ENCODE measurements at places on chromosomes 16 and 17.

DNA sequence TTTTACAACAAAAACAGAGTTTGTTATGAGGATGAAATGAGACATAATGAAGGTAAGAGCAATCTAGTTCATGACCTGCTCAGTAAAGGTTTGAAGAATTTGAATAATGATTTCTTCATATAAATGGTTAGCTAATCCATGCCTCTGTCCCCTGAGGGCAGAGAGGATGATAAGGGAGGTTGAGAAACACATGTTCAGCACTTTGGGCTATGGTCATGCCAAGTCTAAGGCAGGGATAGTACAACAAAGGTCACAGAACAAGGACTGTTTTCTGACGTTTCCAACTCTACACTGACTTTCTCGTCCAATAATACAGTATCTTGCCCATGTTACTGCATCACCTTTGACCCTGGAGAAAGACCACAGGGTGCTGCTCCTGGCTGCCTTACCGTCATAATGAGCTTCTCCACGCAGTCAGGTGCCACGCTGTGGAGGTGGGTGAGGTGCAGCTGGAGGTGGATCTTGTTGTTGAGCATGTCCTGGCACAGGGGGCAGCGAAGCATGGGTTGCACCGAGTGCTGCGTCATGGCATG lies 236.7 kb downstream of the ZFHX3 start:
- DNase-seq = no peak

DNA sequence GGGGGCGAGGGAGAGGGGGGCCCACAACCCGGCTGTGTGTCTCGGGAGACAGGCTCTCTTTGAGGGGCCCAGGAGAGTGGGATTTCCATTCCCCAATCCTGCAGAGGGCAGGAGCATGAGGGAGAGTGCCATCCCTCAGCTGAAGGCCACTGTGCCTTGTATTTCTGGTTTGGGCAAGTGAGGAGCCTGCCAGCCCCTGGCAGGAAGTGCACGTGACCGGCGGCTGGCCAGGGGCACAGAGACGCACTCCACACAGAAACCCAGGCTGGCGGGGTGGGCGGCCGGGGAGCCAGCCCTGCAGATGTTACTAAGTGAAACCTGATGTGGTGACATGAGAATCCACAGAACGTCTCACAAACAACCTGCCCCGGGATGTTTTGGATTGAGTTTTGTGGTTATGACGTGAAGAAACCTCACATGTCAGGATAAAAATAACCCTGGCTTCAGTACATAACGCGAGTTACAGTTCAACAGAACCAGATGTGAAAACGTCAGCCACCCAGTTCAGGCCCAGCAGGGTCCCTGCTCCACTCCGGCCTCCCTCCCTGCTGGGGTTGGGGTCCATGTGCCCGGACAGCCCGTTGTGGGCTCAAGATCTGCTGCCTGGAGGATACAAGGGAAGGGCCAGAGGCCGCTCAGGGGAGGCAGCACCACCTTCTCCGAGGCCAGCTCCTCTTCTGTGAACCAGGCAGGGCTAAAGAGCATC lies 51.7 kb upstream of the MTSS2 start:
- DNase-seq = no peak

GRCh38 chr16:88487920-88488851 lies 35.1 kb downstream of the ZFPM1 start:
- no peak for DNase-seq

GRCh38 chr17:40264458-40265185 lies 23.1 kb upstream of the CDC6 start:
- no peak for DNase-seq

GRCh38 chr16:56478281-56479049 lies 27.1 kb downstream of the OGFOD1 start:
- DNase-seq = no peak

DNA sequence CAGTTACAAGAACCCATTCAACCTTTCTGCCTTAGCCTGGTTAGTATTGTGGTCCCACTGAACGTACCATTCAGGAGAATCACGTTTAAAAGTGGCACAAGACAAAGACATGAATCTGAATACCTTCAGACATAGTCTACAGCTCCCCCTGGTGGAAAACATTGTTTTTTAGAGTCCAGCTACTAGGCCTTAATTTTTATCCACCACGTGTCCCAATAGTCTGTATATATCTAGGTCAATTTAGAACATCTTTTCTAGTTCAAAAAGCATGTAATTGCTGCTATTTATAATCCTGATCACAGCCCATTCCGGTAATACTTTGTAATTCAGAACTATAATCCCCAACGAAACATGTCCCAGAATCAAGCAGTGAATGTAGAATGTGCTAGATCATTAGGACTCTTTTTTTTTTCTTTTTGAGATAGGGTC lies 13.7 kb upstream of the GUCY2D start:
- no peak for DNase-seq

GRCh38 chr17:6082335-6082734 lies 12.2 kb downstream of the WSCD1 start:
- DNase-seq = peak; percentile 73

- DNase-seq = no peak
These were observed 45.4 kb downstream of the WSB1 start for GRCh38 chr17:27339198-27339835.

DNA sequence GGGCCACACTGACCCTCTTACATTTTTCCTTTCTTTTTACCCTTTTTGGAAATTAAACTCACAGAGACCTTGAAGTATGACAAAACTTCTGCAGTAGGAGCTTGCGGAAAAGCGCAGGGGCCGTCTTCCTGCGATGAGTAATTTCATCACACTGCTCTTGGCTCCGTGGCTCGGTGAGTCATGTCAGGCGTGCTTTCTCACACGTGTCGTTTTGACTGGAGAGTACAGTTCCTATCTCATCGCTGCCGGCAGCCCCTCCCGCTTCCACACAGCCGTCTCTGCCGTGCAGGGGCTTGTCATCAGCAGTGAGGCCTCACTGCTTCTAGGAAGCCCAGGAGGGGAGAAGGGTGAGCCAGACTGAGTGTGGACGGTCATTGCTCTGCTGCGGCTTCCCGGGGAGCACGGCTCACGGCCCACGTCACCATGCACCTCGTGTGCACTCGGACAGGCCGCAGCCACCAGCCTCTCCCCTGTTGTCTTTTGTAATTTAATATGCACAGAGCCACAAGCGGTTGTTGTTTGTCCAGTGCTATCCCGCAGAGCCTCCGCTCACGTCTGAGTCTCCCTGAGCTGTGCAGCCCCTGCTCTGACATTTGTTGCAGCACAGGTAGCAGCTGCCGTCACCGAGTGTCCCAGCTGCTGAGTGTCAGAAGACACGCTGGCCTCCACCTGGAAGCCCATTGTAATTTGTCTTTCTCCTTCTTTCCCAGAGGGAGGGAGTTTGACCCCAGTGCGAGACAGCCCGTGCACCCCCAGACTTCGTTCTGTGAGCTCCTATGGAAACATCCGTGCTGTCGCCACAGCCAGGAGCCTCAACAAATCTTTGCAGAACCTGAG lies 99.4 kb upstream of the CHMP6 start:
- DNase-seq = peak; percentile 78

DNA sequence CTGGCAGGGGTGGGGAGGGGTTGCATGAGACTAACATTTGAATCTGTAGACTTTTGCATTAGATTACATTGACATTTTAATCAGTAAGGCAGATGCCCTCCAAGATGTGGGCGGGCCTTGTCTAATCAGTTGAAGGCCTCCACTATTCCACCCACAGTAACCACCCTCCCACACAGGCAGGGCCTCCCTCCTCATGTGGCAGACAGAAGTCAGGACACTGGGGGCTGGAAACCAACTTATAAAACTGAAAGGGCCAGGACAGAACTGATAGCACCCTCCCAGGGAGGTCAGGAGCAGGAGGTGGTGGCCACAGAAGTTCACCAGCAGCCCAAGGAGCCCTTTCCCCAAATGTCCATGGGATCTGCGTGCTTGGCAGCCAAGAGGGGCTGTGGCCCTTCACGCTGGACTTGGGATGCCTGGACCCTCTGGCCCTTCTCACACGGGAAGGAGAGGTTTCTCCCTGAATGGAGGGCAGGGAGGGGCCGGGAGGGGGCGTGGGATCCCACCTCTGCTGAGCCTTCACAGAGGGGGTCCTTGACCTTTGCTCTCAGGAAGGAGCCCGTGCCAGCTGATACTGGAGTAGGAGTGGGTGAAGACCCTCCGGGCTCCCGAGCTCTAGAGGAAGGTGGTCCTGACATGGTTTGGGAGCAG lies 4.6 kb downstream of the PYCR1 start:
- no peak for DNase-seq

DNA sequence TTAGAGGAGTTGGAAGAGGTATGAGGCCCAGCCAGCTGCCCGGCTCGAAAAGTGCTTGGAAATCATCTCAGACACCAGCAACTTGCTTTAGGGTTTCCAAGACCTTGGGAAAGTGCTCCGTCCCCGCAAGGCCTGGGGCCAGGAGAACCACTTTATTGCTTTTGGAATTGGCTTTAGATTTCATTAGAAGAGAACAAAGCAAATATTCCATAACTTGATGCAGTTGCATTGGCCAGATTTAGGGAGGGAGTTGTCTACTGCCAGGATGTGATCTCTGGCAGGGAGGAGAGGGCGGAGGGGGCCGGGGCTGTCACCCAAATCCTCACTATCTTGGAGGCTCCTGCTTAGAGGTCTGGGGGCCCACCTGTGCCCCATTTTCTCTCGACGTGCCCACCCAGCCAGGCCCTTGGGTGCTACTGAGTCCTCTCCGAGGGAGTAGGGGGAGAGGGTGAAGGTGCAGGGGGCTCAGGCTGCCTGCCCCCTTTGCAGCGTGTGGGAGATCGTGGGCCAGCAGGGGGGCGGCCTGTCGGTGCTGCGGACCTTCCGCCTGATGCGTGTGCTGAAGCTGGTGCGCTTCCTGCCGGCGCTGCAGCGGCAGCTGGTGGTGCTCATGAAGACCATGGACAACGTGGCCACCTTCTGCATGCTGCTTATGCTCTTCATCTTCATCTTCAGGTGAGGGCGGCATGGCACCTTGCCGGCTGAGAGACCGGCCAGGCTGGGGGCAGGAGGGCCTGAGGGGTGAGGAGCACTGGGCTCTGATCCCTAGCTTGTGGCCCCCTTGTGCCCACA lies 30.6 kb downstream of the CACNA1G start:
- no peak for DNase-seq

GRCh38 chr16:74709441-74709877 lies 8.8 kb upstream of the MLKL start:
- DNase-seq = peak; percentile 90

GRCh38 chr17:35849469-35850348 lies 19.0 kb downstream of the HEATR9 start:
- DNase-seq = no peak

- DNase-seq = no peak
These were observed 31.1 kb downstream of the BAIAP2 start for GRCh38 chr17:81066072-81066471.

DNA sequence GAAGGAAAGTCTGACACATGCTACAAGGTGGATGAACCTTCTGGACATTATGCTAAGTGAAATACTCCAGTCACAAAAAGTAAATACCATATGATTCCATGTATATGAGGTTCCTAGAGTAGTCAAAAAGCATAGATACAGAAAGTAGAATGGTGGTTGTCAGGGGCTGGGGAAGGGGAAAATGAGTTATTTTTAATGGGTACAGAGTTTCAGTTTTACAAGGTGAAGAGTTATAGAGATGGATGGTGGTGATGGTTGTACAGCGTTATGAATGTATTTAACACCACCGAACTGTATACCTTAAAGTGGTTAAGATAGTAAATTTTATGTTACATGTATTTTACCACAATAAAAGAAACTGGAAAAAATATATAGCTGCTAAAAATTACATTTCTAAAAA lies 17.9 kb downstream of the RAD51D start:
- no peak for DNase-seq

- peak; percentile 7 for DNase-seq
These were observed 115.3 kb downstream of the C16orf78 start for GRCh38 chr16:49488740-49489525.

DNA sequence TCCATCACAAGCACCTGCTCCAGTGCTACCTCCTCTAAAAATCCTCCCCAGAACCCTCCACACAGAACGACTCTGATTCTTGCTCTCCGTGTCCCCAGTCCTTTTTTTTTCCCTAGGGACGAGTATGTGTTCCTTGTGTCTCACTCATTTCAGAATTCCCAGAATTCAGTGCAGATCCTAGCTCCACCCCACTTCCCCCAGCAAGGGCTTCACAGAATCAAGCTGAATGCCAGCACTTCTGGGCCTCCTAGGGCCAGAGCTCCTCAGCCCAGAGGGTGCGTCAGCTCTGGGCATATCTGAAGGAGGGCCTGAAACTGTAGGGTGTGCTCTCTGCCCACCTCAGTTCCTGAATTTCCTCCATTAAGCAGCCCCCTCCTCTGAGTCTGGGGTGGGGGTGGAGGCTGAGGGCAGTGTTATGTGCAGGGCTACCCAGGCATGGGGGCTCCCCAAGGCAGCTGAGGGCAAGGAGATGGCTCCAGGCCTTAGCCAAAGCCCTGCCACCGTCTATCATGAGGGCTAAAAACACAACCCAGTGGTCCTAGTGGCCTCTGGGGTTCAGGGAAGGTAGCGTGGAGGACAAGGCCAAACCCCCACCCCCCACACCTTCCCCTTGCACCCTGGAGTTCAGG lies 6.5 kb downstream of the UNC119 start:
- no peak for DNase-seq

DNA sequence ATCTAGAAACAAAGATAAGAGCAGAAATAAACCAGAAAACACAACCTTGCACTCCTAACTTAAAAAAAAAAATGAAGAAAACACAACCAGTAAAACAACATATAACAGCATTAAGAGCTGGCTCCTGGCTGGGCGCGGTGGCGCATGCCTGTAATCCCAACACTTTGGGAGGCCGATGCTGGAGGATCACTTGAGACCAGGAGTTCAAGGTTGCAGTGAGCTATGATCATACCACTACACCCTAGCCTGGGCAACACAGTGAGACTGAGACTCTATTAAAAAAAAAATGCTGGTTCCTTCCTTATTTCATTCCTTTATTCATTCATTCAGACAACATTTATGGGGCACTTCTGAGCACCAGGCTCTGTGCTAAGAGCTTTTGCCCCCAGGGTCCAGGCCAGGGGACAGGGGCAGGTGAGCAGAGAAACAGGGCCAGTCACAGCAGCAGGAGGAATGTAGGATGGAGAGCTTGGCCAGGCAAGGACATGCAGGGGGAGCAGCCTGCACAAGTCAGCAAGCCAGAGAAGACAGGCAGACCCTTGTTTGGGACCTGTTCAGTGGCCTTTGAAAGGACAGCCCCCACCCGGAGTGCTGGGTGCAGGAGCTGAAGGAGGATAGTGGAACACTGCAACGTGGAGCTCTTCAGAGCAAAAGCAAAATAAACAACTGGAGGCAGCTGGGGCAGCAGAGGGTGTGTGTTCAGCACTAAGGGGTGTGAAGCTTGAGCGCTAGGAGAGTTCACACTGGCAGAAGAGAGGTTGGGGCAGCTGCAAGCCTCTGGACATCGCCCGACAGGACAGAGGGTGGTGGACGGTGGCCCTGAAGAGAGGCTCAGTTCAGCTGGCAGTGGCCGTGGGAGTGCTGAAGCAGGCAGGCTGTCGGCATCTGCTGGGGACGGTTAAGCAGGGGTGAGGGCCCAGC lies 2.6 kb downstream of the STH start:
- DNase-seq = no peak

DNA sequence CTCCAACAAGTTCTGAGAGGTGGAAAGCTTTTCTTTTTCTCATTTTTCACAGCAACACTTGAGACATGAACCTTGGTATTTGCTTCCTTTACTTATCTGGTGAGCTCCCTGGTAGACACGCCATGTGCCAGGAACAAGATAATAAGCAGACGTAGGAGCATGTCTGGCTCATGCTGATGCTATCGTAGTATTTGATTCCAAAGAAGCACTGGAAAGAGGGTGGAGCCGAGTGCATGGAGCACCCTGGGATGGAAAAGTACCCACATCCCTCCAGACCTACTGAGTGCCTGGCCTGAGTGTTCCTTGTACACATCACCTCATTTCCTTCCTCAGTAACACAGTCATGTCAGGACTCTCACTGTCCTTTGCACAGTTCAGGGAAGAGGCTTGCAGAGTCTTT lies 231.0 kb downstream of the CBLN1 start:
- DNase-seq = no peak

GRCh38 chr17:57557834-57558681 lies 187.0 kb downstream of the CCDC182 start:
- DNase-seq = no peak

Data from posterior cingulate gyrus (tissue), 11 donors.